ENCODE measurements at places on chromosomes 5 and 9. TPM values are rescaled to one million over a fixed set of nuclear protein-coding genes. Genes with fewer than 3 reads are reported as not detected.

GRCh38 chr9:129513282-129513681 is 107.6 kb downstream of the C9orf50 start:
- no peak overlapping the region for H3K4me3 ChIP-seq
- H3K27ac ChIP-seq = no peak overlapping the region
- no peaks in the 10 kb centered on the region for H3K4me1 ChIP-seq

DNA sequence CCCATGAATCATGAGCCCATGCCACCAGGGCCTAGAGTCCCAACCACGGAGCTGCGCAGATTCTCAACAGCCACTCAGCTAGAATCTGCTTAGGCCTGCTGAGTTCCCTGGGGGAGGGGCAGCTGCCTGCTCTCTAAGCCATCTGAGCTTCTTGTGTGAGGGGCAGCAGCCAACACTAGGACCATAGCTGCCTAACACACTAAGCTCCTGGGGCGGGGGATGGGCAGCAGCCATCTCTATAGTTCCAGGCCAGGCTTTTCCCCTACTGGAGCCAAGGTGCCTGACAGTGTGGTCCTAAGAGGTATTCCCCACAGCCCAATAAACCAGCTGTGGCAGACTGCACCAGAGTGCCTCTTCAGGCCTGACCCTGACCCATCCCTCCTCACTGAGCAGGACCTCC is 255.9 kb upstream of the ACO1 start:
- no peak overlapping the region for H3K27ac ChIP-seq
- no peaks in the 10 kb centered on the region for H3K27me3 ChIP-seq
- H3K4me1 ChIP-seq = no peaks in the 10 kb centered on the region
- no peaks in the 10 kb centered on the region for H3K36me3 ChIP-seq
- no peak for DNase-seq

DNA sequence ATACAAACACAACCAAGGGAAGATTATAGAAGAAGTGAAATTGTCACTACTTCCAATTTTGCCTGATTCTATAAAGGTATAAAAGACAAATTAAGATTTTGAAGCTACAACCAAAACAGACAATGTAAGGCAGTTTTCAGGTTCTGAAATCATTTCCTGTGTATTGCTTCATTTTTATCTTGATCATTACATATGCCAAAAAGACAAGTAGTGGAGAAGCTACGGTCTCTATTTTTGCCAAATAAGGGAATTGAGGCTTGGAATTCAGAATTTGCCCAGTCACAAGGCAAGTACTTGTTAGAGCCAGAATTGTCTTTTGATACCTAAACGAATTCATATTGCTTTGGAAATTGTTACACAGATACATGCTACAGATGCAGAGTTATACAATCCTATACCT is 20.6 kb downstream of the EDIL3 start:
- DNase-seq = peak; percentile 81
- H3K36me3 ChIP-seq = no peaks in the 10 kb centered on the region
- no peaks in the 10 kb centered on the region for H3K27me3 ChIP-seq
- no peak overlapping the region for H3K4me3 ChIP-seq
- H3K27ac ChIP-seq = no peak overlapping the region

GRCh38 chr5:28296254-28297013 is 1258.0 kb upstream of the CDH9 start:
- no peak overlapping the region for H3K27ac ChIP-seq
- H3K36me3 ChIP-seq = no peaks in the 10 kb centered on the region
- no peaks in the 10 kb centered on the region for H3K27me3 ChIP-seq
- no peak overlapping the region for H3K4me3 ChIP-seq

DNA sequence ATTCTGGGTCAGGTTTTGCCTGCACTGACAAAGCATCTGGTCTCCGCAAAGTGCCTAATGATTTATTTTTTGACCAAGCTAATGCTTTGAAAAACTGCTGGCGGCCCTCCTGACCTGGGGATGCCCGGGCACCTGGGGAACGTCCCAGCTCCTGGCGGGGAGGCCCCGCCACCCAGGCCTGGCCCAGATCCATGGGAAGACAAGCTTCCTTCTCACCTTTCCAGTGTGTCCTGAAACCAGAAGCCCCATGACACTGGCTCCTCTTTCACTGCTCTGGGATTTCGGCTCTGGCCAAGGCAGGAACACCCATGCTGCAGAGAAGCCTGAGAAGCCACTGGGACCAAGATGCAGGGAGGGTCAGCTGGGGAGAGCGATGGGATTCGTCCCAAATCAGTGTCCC is 144.1 kb downstream of the SEC61B start:
- H3K4me3 ChIP-seq = no peak overlapping the region
- H3K27ac ChIP-seq = no peak overlapping the region
- peaks cover 20% of the 10 kb centered on the region for H3K4me1 ChIP-seq
- no peaks in the 10 kb centered on the region for H3K36me3 ChIP-seq

DNA sequence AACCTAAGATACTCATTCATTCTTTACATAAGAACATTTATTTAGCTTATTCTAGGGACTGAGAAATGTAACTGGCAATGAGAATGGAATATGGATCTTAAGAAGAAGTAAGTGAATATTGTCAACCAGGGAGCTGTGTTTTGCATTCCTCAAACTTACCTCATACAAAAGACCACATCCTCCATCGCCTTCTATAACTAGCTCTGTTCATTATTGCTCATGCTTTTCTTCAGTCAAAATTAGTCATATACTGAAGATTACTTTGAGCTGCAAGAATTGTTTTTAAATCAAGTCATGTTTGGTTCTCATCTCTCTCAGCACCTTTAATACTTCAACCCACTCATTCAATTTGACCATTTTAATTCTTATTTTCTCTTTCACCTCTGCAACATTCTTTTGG is 140.3 kb upstream of the RASA1 start:
- H3K4me3 ChIP-seq = no peak overlapping the region
- no peaks in the 10 kb centered on the region for H3K27me3 ChIP-seq
- no peaks in the 10 kb centered on the region for H3K36me3 ChIP-seq
- DNase-seq = peak; percentile 94

DNA sequence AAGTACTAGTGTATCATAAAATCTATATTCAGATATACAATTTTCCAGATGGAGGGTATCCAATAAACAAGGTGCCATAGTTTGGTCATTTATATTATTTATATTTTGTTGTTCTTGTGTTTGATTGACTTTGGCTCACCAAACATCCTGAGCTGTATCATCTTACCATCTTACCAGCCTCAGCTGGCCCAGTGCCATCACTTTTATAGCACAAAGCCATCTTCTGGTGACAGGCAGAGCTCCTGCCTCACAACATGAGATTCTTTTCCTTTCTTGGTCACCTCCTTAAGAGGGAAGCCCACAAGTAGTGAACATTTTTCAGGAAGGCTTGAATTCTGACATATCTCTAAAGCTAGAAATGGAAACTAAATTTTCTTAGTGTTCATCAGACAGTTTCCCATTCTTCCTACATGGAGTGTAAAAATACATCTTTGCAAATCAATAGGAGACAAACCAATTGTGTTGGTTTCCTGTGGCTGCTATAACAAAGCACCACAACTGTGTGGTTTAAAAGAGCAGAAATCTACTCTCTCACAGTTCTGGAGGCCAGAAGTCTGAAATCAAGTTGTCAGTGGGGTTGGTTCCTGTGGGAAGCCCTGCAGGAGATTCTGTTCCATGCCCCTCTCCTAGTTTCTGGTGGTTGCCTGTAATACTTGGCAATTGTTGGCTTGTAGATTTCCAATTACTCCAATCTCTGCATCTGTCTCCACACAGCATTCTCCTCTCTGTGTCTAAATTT is 341.8 kb downstream of the MAN2A1 start:
- no peaks in the 10 kb centered on the region for H3K27me3 ChIP-seq
- no peaks in the 10 kb centered on the region for H3K36me3 ChIP-seq
- DNase-seq = no peak
- no peaks in the 10 kb centered on the region for H3K4me1 ChIP-seq

DNA sequence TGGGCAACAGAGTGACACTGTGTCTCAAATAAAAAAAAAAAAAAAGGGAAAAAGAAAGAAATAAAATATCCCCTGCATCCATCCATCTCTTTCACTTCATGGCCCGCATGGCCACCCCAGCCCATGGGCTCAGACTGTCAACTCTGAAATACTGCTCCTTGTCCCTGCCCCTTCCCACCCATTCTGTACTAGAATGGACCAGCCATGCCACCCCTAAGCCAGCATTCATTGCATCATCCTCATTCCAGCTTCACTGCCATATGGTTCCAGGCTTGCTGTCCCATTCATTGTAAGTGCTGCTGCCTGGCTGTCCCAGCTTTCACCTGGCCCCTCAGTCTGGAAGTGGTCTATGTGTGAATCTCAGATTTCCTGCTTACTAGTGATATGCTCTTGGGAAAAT is 46.2 kb downstream of the SPRY4 start:
- no peak overlapping the region for H3K4me3 ChIP-seq
- no peak overlapping the region for H3K27ac ChIP-seq
- H3K36me3 ChIP-seq = no peaks in the 10 kb centered on the region
- no peaks in the 10 kb centered on the region for H3K27me3 ChIP-seq
- H3K4me1 ChIP-seq = peaks cover 8% of the 10 kb centered on the region
- no peak for DNase-seq

DNA sequence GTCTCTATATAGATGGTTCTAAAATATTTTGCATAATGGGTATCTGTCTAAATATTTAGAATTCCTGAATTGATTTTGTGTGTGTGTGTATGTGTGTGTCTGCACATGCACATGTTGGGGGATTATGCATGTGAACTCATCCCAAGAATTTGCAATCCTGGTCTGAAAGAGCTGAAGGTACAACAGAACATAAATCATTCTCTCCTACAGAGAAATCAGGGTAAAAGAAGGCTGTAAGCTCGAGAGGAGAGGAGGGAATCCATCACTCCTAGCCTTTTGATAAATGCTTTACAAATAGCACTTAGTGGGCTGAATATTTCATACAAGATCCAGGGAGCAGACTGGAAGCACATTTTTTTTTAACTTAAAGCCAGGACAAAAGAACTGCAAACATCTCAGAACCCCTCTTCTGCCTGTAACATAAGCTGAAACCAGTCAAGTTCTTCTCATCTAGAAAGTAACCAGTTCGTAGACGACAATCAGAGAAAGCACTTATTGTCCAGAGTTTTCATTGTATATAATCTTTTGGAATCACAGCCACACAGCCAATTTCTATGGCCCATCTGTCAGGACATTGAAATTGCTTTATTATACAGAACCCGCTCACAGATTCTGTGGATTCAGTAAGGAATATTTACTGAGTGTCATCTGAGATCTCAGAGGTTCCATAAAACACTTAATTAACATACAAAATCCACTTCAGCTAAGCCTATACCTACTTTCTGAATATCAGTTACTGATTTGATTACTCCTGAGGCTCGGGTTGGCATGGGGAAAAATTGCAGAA is 541.4 kb upstream of the ZNF462 start:
- H3K4me1 ChIP-seq = no peaks in the 10 kb centered on the region
- H3K36me3 ChIP-seq = no peaks in the 10 kb centered on the region
- H3K27ac ChIP-seq = no peak overlapping the region
- no peak for DNase-seq
- no peaks in the 10 kb centered on the region for H3K27me3 ChIP-seq

The INSYN2B gene
- polyA plus RNA-seq = 18.0 TPM

- H3K4me3 ChIP-seq = no peak overlapping the region
- H3K27ac ChIP-seq = no peak overlapping the region
- no peak for DNase-seq
- no peaks in the 10 kb centered on the region for H3K36me3 ChIP-seq
- no peaks in the 10 kb centered on the region for H3K27me3 ChIP-seq
Observed at GRCh38 chr9:93301911-93302541, 118.1 kb downstream of the WNK2 start.

DNA sequence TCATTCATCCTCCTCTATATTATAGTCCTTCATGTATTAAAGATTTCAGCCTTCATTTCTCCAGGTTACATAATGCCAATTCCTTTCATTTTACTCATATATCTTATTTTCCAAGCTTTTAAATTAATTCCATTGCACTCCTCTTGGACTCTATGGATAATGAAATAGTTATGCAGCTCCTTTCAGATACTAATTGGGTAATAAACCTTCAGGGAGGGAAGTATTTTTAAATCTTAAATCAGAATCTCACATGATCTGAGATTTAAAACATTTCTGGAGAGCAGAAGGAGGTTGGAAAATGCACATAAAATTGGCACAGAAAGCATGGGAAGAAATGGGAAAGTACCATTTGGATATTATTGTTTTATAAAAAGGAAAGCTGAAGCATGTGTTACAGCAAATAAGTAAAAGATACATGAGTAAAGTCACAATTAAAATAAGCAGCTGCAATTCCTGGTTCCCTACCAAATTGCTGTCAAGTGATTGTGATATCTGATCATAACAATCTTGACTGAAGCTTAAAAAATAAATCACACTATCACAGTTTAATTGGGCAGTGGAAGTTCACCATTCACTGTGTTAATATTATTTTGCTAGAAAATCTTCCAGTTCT is 257.9 kb upstream of the NREP start:
- no peaks in the 10 kb centered on the region for H3K36me3 ChIP-seq
- H3K4me1 ChIP-seq = no peaks in the 10 kb centered on the region
- no peak for DNase-seq
- no peaks in the 10 kb centered on the region for H3K27me3 ChIP-seq
- H3K27ac ChIP-seq = no peak overlapping the region

- DNase-seq = no peak
- no peak overlapping the region for H3K27ac ChIP-seq
- no peaks in the 10 kb centered on the region for H3K27me3 ChIP-seq
Observed at GRCh38 chr9:16618524-16618923, 251.9 kb downstream of the BNC2 start.

DNA sequence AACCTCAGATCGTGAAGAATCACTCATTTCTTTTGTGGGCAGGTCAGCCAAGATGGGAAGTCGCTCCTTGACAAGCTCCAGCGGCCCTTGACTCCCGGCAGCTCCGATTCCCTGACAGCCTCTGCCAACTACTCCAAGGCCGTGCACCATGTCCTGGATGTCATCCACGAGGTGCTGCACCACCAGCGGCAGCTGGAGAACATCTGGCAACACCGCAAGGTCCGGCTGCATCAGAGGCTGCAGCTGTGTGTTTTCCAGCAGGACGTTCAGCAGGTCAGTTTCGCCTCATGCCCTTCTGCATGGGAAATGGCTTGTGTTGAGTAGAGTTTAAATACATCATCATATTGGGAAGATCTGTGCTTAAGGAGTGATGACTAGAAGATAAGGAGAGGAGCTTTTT is 173.3 kb downstream of the TRIO start:
- H3K27ac ChIP-seq = peak overlapping the region; percentile 49
- H3K27me3 ChIP-seq = no peaks in the 10 kb centered on the region
- H3K4me1 ChIP-seq = peaks cover 10% of the 10 kb centered on the region
- no peak overlapping the region for H3K4me3 ChIP-seq

- H3K4me3 ChIP-seq = no peak overlapping the region
- no peaks in the 10 kb centered on the region for H3K36me3 ChIP-seq
- no peaks in the 10 kb centered on the region for H3K27me3 ChIP-seq
- H3K4me1 ChIP-seq = peaks cover 13% of the 10 kb centered on the region
- DNase-seq = peak; percentile 85
Observed at GRCh38 chr9:76373173-76373783, 20.9 kb downstream of the RFK start.

Measured in fibroblast of lung (primary cell).